ENCODE measurements at places on chromosomes 4 and X. TPM values are rescaled to one million over a fixed set of nuclear protein-coding genes. Genes with fewer than 3 reads are reported as not detected.

CC2D2A gene
- total RNA-seq = not detected

CSN1S1 gene
- total RNA-seq = not detected

GRIA3 gene
- not detected for total RNA-seq

DUX4 gene
- not detected for total RNA-seq

NHSL2 gene
- total RNA-seq = 0.97 TPM

DNA sequence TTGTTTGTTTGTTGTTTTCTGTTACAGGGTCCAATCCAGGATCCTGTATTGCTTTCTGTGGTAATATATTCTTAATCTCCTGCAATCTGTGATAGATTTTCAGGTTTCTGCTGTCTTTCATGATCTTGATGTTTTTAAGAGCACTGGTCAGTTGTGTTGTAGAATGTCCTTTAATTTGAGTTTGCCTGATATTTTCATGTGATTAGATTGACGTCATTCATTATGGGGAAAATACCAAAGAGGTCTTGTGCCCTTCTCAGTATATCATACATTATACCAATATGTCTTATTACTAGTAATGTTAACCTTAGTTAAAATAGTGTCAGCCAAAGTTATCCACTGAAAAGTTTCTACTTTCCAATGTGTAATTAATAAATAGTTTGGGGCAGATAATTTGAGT is 929.3 kb downstream of the PCDH19 start:
- no peak for DNase-seq

- DNase-seq = no peak
These were observed 107.2 kb upstream of the TBL1X start for GRCh38 chrX:9357518-9358114.

- DNase-seq = no peak
These were observed 39.8 kb downstream of the SNCA start for GRCh38 chr4:89797117-89797516.

GRCh38 chr4:54645830-54646229 is 11.9 kb upstream of the KIT start:
- DNase-seq = no peak

- DNase-seq = no peak
These were observed 186.0 kb upstream of the WDFY3 start for GRCh38 chr4:85152480-85152879.

DNA sequence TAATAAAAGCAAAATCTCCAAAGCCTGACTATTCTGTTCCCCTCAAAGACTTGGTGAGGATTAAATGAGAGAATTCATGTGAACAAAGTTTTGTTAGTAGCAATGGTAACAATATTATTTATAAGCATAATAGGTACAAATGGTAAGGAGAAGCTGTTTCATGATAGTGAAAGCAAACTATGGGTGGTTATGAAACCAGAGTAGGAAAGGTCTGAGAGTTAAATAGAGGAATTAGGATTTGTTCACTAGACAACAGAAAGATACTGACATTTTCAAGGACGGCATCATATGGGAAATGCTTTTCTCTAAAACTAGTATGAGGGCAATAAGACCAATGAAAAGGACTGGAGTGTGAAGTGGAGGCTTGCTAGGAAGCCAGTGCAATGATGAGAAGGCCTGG is 128.6 kb upstream of the FTHL17 start:
- no peak for DNase-seq

GRCh38 chr4:150664935-150665334 is 83.0 kb downstream of the MAB21L2 start:
- no peak for DNase-seq

GRCh38 chr4:122163767-122164166 is 11.6 kb downstream of the BLTP1 start:
- no peak for DNase-seq

GRCh38 chrX:42988700-42989099 is 210.7 kb upstream of the PPP1R2C start:
- DNase-seq = no peak

GRCh38 chrX:68935362-68935761 is 106.5 kb downstream of the EFNB1 start:
- no peak for DNase-seq

- no peak for DNase-seq
These were observed 52.5 kb upstream of the SHISA3 start for GRCh38 chr4:42344749-42345148.

DNA sequence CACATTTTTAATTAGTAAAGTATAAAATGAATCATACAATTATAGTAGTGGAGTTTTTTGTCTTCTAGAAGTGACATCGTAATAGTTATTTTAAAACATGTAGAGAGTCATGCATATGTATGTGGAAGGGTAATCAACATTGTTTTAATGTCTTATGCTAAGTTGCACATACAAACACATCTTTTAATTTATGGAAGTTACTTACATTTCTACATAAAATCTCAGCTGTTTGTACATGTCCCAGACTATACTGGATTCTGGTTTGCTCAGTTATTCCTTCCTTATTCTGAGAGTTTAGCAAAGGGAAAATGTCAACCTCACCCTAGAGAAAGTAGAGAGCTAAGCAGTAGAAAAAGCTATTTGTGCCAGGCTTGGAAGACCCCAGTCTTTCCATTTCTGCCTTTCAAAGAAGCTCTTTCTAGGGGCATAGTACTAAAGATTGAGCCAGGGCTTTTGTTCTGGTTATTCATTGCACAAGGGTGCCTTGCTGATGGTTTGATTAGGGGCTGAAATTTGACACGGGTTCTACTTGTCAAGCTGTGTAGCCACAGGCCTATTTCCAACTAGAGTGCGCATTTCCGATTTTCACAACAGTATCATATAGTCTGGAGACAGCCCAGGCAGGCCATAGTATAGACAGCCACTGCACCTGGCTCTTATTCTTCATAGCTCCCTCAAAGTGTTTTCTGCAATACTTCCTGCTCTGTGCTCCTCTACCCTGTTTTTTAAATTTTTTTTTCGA is 106.3 kb downstream of the RPA4 start:
- DNase-seq = no peak

Data from activated CD4-positive, alpha-beta memory T cell treated with anti-CD3 and anti-CD28 coated beads for 36 hours (primary cell).